Activated T-helper 2 cell treated with anti-CD3 and anti-CD28 coated beads, Interferon-gamma antibody, Interleukin-2, Interleukin-4, amounts not matched to agents 10 μg/mL and 5 μg/mL and 100 μg/mL, durations not matched to agents 14 hours and 24 hours and 36 hours (primary cell): ENCODE measurements at places on chromosomes 11 and 22.

DNA sequence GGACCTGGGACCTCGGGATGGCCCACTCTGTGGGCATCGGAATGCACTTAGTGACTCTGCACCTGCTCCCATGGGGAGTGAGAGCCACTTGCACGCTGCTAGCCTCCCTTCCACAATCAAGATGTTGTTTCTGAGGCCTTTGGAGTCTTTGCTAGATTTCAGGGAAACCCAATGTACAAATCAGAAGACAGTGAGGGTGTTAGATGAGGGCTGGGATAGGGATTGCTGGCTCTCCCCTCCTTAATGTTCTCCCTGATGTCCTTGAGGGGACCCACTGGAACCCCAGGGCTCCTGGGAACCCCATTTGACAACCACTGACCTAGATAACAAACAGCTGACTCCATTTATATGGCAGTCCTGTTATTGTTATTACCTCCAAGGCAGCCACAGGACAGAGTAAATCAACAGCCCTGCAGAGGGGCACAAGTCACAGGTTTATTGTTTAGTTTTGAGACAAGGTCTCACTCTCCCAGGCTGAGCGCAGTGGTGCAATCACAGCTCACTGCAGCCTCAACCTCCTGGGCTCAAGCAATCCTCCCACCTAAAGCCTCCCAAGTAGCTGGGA lies 31.3 kb upstream of the COMT start:
- peaks cover 25% of the 10 kb centered on the region for H3K36me3 ChIP-seq
- H3K4me3 ChIP-seq = no peak overlapping the region
- no peak for DNase-seq
- no peak overlapping the region for H3K27ac ChIP-seq

- H3K27ac ChIP-seq = no peak overlapping the region
- peak; percentile 9 for DNase-seq
- H3K4me3 ChIP-seq = no peak overlapping the region
- peaks cover 22% of the 10 kb centered on the region for H3K27me3 ChIP-seq
Observed at GRCh38 chr11:2271077-2271326, 614 bp upstream of the ASCL2 start.

DNA sequence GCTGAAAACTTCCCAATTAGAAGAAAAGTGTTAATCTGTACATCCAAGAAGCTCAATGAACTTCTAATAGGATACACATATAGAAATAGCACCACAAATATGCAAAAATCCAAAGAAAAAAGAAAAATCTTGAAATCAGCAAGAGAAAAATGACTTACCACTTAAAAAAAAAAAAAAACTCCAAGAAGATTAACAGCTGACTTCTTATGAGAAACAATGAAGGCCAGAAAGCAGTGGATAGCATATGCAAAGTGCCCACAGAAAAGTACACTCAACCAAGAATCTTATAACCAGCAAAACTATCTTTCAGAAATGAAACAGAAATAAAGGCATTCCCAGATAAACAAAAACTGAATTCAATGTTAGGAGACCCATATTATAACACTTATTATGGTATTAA lies 29.9 kb upstream of the OR5B12 start:
- no peaks in the 10 kb centered on the region for H3K36me3 ChIP-seq
- no peak overlapping the region for H3K27ac ChIP-seq
- no peaks in the 10 kb centered on the region for H3K27me3 ChIP-seq
- DNase-seq = no peak
- H3K4me3 ChIP-seq = no peak overlapping the region

- H3K4me1 ChIP-seq = peaks cover 59% of the 10 kb centered on the region
- peaks cover 26% of the 10 kb centered on the region for H3K36me3 ChIP-seq
- peak overlapping the region; percentile 80 for H3K27ac ChIP-seq
- no peak overlapping the region for H3K4me3 ChIP-seq
- no peaks in the 10 kb centered on the region for H3K27me3 ChIP-seq
Observed at GRCh38 chr11:96200243-96200642, 142.8 kb downstream of the MAML2 start.

GRCh38 chr22:27046086-27046485 lies 388.7 kb downstream of the MIAT start:
- H3K27ac ChIP-seq = no peak overlapping the region
- no peak overlapping the region for H3K4me3 ChIP-seq
- no peaks in the 10 kb centered on the region for H3K27me3 ChIP-seq
- no peaks in the 10 kb centered on the region for H3K4me1 ChIP-seq
- H3K36me3 ChIP-seq = no peaks in the 10 kb centered on the region
- DNase-seq = no peak

GRCh38 chr22:35835998-35836691 lies 118.5 kb downstream of the APOL5 start:
- H3K27me3 ChIP-seq = peaks cover 26% of the 10 kb centered on the region
- no peaks in the 10 kb centered on the region for H3K36me3 ChIP-seq
- peaks cover 17% of the 10 kb centered on the region for H3K4me1 ChIP-seq
- DNase-seq = no peak

DNA sequence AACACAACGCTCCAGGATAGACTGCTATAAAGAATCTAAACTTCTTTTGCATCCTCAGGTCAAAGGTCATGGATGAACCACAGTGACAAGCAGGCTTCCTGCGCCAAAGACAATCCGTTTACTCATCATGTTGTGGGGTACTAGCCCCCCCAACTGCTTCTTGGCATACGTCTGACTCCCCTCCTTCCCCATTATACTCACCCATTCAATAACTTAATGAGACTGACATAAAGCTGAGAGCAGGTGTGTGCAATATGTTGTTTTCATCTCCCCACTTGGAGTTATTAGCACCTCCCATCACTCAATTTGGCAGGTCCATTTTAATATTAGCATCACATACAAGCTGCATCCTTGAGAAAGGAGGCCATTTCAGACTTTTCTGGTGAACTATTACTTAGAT lies 157.1 kb downstream of the CADM1 start:
- H3K36me3 ChIP-seq = no peaks in the 10 kb centered on the region
- no peak overlapping the region for H3K27ac ChIP-seq
- DNase-seq = no peak
- no peak overlapping the region for H3K4me3 ChIP-seq
- no peaks in the 10 kb centered on the region for H3K4me1 ChIP-seq

- no peak for DNase-seq
- H3K4me1 ChIP-seq = no peaks in the 10 kb centered on the region
- no peaks in the 10 kb centered on the region for H3K36me3 ChIP-seq
- H3K4me3 ChIP-seq = no peak overlapping the region
- H3K27ac ChIP-seq = no peak overlapping the region
Observed at GRCh38 chr11:35983981-35984380, 40.1 kb downstream of the LDLRAD3 start.

- H3K27ac ChIP-seq = no peak overlapping the region
- no peak for DNase-seq
- H3K36me3 ChIP-seq = peaks cover 5% of the 10 kb centered on the region
- H3K4me1 ChIP-seq = peaks cover 9% of the 10 kb centered on the region
- H3K4me3 ChIP-seq = no peak overlapping the region
Observed at GRCh38 chr22:23675502-23676415, 15.1 kb upstream of the RGL4 start.

- H3K27ac ChIP-seq = no peak overlapping the region
- no peak overlapping the region for H3K4me3 ChIP-seq
- no peaks in the 10 kb centered on the region for H3K36me3 ChIP-seq
- H3K4me1 ChIP-seq = no peaks in the 10 kb centered on the region
Observed at GRCh38 chr11:3093281-3094191, 36.3 kb upstream of the CARS1 start.

DNA sequence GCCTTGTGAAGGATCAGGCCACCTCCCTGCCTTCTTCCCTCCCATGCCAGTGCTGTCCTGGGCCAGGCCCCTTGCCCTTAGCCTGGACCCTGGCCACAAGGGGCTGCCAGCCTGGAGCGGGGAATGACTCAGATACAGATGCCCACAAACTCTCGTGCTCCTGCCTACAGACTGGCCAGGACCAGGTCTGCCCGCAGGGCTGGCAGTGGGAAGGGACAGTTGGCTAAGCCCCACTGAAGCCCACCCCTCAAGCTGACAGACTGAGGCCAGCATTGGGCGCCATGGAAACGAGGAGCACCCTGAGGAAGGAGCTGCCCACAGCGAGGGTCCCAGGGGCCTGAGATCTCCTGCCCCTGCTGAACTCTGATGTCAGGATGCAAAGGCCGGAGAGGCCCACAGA lies 14.1 kb downstream of the SCUBE1 start:
- DNase-seq = no peak
- peaks cover 5% of the 10 kb centered on the region for H3K27me3 ChIP-seq
- peaks cover 4% of the 10 kb centered on the region for H3K4me1 ChIP-seq
- H3K27ac ChIP-seq = no peak overlapping the region
- H3K4me3 ChIP-seq = no peak overlapping the region

- DNase-seq = no peak
- no peak overlapping the region for H3K4me3 ChIP-seq
- H3K27me3 ChIP-seq = no peaks in the 10 kb centered on the region
- no peak overlapping the region for H3K27ac ChIP-seq
Observed at GRCh38 chr11:56716379-56716854, 17.5 kb downstream of the OR9G1 start.

DNA sequence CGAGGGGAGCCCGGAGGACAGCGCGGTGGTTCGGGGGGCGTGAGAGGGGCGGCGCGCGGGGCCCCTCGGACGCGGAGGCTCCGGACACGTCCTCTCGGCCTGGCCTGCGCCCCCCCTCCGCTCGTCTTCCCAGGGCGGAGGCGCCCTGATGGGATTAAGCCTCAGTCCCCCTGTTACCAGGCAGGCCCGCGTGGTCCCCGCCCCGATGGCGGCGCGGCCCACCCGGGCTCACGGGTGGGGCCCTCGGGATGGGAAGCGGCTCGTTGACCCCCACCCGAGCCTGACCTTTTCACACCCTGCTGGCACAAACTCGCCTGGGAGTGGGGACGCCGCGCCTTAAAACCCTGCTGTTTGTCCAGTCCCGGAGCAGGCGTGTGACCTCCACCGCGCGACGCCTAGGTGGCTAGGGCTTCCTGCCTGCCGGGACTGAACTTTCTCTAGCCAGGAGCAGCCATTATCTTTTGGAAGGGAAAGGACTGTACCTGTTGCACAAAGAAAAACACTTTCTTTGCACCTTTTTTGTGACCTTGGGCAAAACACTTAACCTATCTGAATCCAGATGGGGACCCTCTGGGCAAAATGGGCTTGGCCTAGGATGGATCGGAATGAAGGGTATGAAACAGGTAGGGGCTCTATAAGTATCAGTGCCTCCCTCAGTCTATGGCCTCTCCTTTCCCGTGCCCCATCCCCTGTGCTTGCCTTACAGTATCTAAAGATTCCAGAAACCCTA lies 1.0 kb downstream of the KIAA1671 start:
- DNase-seq = no peak
- H3K4me3 ChIP-seq = peak overlapping the region; percentile 66
- no peak overlapping the region for H3K27ac ChIP-seq
- peaks cover 49% of the 10 kb centered on the region for H3K27me3 ChIP-seq
- H3K36me3 ChIP-seq = no peaks in the 10 kb centered on the region

DNA sequence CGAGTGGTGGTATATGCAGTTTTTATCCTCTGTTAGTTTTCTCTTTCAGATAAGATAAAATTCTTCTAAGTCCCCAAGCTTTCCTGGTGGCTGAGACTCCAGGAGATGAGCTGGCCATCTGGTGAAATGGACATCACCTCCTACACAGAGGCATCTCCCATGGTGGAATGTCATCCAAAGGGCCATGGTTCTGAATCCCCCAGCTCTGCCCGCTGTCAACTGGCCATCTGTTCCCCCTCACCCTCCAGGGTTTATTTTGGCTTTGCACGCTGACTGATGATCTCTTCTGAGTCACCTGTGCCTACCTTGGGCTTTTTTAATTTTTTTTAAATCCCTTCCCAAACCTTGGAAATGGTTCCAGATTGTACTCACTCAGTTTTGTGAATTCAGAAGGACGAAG lies 142.2 kb downstream of the HIPK3 start:
- H3K4me3 ChIP-seq = no peak overlapping the region
- no peak overlapping the region for H3K27ac ChIP-seq
- H3K4me1 ChIP-seq = no peaks in the 10 kb centered on the region

- H3K4me1 ChIP-seq = no peaks in the 10 kb centered on the region
- no peak for DNase-seq
- no peak overlapping the region for H3K27ac ChIP-seq
Observed at GRCh38 chr22:43882122-43882767, 9.6 kb downstream of the PNPLA5 start.

DNA sequence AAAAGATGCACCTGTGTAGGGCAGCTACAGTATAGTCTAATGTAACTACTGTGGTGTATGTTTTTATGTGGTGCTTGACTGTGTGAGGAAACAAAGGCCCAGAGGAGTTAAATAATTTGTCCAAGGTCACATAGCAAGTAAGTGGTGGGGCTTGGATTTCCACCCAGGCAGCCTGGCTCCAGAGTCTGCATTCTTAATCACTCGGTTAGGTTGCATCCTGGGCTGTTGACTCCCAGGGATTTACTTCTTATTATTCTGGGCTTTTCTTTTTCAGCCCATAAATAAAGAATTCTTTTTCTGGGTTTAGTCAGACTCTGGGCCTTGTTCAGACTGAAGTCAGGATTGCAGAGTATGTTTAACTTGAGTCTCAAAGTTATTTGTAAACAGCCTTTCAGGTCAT lies 82.1 kb downstream of the ARHGAP42 start:
- H3K4me1 ChIP-seq = no peaks in the 10 kb centered on the region
- H3K27me3 ChIP-seq = no peaks in the 10 kb centered on the region
- no peak overlapping the region for H3K4me3 ChIP-seq
- no peaks in the 10 kb centered on the region for H3K36me3 ChIP-seq
- DNase-seq = no peak
- H3K27ac ChIP-seq = no peak overlapping the region

DNA sequence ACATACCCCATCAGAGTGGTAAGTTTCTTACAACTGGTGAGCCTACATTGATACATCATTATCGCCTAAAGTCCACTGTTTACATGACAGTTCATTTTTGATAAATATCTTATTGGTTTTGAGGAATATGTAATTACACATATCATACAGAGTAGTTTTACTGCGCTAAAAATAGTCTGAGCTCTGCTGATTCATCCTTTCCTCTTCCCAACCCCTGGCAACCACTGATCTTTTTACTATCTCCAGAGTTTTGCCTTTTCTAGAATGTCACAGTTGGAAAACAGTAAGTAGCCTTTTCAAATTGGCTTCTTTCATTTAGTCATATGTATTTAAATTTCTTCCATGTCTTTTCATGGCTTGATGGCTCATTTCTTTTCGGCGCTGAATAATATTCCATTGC lies 112.8 kb downstream of the LARGE1 start:
- no peaks in the 10 kb centered on the region for H3K27me3 ChIP-seq
- H3K36me3 ChIP-seq = no peaks in the 10 kb centered on the region
- no peak overlapping the region for H3K4me3 ChIP-seq
- H3K4me1 ChIP-seq = no peaks in the 10 kb centered on the region

GRCh38 chr22:36770513-36771231 lies 5.2 kb downstream of the IFT27 start:
- no peak overlapping the region for H3K27ac ChIP-seq
- H3K4me1 ChIP-seq = peaks cover 10% of the 10 kb centered on the region
- H3K36me3 ChIP-seq = peaks cover 2% of the 10 kb centered on the region
- H3K27me3 ChIP-seq = no peaks in the 10 kb centered on the region
- DNase-seq = no peak
- H3K4me3 ChIP-seq = no peak overlapping the region
